DMS 273 treated with DMSO at 0.1 percent for 48 hours (cell line): ENCODE measurements at places on chromosomes 2 and 18.

DNA sequence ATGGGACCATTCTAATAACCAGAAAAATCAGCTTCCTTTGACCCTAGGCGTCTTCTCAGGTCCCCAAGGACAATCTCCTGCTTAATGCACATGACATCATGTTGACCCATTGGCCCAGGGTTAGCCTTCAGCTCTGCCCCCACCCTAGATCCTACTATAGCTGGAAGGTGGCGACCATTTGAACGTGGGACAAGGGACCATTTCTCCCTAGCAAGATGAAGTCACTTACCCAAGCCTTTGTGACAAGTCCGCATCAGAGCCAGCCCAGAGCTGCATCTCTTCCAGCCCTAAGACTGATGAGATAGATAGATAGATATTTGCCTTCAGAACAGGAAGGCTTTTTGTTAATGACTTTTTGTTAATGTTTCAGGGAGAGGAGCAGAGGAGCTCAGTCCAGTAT, 28.2 kb upstream of the TAF1B start:
- no peak for DNase-seq

DNA sequence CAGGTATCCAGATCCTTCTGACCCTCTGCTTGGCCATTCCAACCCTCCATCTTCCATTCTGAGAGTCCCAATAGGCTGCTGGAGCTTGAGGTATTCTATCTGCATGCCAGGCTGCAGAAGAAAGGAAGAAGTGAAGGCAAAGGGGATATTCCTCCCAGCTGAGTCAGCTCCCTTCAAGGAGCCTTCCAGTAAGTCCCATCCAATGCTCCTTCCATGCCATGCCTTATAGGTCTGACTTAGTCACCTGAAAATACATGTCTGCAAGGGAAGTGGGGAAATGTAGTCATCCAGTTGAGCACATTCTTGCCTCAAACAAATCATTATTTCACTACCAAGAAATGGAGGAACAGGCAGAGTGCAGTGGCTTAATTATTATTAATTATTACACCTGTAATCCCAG, 464.6 kb downstream of the CNTNAP5 start:
- no peak for DNase-seq

DNA sequence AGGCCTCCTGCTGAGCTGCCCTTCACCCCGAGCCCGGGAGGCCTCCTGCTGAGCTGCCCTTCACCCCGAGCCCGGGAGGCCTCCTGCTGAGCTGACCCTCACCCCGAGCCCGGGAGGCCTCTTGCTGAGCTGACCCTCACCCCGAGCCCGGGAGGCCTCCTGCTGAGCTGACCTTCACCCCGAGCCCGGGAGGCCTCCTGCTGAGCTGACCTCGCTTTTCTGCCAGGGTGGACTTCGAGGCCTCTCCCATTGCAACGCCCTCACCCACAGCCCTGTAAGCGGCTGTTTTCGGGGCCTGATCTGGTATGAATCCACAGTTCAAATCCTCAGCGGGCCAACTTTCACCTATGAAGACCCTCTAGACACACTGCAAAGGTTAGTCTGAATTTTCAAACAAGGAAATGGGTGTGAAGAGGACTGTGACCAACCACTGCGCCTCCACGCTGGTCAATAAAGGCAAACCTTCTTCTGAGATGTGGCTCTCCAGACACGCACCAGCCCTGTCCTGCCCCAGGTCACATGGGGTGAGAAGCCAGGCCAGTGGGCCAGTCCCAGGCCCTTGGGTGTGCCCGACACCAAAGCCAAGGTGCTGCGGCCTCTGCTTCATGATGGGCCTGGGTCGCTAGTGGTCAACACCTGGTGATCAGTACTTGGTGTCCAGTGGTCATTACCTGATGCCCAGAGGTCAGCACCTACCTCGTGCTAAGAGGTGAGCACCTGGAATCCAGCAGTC, 225.1 kb upstream of the SALL3 start:
- no peak for DNase-seq

- no peak for DNase-seq
These were observed 65.1 kb upstream of the TMEM17 start for GRCh38 chr2:62570861-62571698.

GRCh38 chr2:108621687-108622681, 87.7 kb downstream of the LIMS1 start:
- DNase-seq, result no peak

DNA sequence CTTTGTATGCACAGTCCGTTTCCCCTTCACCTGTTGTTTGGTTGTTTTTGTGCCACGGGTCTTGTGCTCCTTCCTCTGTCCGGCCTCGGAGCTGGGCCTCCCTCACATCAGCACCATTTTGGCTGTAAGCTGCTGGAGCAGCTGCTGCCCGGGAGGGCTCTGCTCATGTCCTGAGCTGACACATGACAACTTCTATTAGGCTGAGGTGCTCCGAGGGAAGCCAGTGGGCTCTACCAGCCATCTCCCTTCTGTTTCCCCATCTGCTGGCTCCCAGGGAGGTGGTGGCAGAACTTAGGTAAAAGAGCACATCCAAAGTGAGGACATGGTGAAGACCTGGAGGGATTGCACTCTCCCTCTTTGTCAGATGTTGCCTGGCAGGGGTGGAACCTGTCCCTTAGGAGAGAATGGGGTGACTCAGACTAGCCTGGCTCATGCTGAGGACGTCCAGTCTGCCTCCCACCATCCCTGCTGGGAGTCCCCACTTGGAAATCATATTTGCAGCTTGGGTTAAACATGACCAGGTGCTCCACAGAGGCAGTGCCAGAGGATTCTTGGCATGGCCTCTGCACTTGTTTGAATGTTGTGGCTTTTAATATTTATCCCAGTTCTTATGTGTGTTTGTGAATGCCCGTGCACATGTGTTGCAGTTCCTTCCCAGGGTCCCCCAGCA, 49.8 kb upstream of the TNP1 start:
- peak; percentile 83 for DNase-seq

DNA sequence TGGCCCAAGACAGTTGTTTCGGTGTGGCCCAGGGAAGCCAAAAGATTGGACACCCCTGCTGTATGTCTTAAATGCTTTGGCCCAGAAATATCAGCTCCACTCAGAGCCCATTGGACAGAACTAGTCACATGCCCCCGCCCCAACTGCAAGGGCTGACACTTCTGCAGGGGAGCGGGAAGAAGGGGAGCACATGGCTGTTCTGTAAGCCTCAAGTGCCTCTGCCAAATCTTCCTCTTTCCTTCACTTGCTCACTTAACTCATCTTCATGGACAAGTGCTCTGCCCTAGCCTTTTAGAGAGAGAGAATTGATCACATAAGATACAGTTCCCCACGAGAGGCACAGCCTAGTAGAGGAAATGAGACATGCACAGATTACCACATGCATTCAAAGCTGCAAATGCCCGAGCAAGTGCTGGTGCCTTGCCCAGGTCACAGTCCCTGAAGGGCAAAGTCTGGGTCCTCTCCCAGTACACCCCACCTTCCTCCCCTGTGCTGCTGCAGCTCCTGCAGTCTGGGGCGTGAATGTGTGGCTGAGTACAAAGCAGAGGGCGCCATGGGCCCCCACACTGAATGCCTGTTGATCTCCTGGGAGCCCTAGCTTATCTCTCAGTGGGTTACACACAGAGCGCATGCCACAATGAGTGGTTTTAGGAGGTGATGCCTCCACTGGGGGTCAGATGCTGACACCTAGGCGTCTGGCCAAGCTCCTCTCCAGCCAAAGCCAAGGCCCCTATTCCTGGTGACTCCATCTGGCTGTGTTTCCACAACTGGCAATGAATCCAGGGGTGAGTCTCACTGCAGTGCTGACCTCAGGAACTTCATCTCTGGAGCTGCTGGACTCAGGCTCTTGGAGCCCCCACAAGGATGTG, 135.3 kb downstream of the CTIF start:
- DNase-seq, result no peak

DNA sequence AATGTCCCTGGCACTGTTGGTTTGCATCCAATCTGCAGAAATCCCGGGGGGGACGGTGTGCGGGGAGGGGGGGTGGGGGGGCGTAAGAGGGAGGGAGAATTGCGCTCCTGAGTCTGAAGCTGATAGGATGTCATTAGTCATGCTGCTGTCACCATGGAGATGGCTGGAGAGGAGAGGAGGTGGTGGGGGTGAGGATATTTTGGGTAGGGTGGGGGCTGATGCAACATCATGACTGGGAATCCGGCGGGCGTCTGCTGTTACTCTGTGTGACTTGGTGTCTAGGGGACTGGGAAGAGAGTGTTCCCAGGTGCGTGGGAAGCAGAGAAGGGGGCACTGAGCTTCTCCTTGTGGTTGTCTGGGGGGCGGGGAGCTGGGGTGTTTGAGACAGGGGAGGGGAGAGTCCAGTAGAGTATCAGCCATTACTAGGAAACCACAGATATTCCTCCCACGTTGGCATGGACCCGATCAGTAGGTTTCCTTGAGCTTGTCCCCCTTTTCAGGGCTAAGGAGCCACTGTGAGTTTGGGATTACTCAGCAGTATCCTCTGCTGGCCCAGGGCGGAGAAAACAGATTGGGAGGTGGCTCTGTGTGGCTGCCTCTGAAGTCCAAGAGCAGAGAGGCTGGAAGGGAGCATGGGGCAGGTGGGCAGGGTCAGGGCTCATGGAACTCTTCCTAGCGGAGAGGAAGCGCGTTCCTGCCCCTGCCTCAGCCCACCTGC, 18.9 kb downstream of the TET3 start:
- peak; percentile 36 for DNase-seq

- no peak for DNase-seq
These were observed 135.1 kb downstream of the GFPT1 start for GRCh38 chr2:69251943-69252342.

- no peak for DNase-seq
These were observed 199.6 kb upstream of the TCF4 start for GRCh38 chr18:55787536-55788073.

DNA sequence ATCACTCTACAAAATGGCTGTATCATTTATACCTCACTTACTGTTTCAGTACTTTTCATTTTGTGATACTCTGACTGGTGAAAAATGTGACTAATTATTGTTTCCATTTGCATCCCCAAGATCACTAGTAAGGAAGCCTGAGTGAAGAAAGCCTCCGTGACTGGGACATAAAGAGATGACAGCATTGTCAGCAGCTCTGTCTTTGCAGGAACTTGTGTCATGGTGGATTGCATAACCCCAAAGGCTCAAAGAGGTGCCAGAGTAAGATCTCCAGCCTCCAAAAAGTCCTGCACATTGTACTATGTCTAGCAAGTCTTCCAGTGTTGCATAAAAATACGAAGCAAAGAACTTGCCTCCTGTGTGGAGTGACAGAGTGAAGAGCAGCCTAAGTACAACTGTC, 187.5 kb upstream of the CRIM1 start:
- DNase-seq, result no peak

DNA sequence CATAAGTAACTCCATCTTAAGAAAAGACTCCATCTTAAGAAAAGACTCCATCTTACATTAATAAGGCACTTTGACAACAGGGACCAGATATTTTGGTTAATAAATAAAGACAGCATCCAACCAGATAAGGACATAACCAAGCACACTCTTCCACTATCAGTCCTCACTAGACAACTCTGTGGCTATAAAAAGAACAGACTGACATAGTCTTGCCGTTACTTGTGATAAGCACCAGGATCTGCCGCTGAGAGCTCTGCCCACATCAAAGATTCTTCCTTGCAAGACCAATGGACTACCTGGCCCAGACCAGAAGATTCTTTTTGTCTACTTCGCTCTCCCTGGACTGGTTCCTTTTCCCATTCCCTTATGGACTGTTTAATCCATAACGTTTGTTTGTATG, 667.4 kb downstream of the NYAP2 start:
- DNase-seq, result no peak

- no peak for DNase-seq
These were observed 168.4 kb upstream of the PKDCC start for GRCh38 chr2:41879235-41879916.

DNA sequence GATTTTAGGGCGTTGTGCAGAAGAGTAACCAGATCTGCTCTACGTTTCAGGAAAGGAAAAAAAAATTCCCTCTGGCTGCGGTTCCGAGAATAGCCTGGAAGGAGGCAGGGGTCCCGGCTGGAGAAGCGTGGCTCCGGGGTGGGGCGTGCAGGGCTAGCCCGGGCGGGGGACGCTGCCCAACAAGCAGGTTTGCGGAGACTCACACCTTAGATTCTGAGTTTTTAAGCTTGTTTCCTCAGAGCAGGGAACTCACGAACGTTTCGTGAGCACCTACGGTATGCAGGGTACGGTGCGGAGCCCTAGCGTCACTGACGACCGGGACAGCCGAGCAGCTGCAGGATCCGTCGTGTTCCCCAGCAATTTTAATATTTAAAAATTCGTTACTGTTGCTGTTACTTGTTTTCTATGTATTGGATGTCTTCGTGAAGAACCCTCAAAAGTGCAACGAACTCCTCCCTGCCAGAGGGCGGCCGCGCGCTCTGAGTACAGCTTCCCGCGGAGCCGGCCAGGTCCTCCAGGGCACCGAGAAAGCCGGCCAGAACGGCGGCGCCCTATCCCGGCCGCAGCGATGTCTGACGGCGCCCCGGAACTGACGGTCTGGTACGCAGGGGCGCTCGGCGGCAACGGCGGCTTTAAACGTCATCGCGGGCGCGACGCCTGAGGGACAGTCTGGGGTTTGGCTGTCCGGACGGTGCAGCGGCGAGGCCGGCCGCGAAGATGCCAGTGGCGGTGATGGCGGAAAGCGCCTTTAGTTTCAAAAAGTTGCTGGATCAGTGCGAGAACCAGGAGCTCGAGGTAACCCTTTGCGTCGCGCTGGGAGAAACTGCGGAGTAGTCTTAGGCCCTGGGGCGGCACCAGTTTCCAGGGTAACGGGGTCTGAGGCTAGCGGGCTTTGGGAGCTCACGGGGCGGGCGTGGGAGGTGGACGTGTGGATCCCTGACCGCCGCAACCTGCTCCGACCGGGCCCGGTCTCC, at the start of gene COPS8:
TSS of gene COPS8 (plus strand) at position 642 of the 974 bp plus-strand sequence. CDS start at position 718, 76 bp downstream.
- DNase-seq, result peak; percentile 74

DNA sequence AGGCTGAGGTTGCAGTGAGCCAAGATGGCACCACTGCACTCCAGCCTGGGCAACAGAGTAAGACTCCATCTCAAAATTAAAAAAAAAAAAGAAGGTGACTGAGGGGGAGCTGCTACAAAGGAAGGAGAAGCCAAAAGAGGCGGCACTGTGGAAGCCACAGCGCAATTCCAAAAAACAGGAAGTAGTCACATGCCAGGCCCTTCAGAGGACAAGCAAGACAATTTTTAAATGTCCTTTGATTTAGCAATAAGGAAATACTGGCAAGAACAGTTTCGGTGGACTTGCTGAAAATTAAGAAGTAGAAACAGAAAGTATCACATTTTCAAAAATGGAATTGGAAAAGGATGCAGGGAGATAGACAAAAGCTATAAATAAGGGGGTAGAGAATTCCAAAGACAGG, 122.8 kb downstream of the OSBPL1A start:
- no peak for DNase-seq

- DNase-seq, result no peak
These were observed 15.9 kb downstream of the CAPG start for GRCh38 chr2:85394261-85394681.

GRCh38 chr2:157822993-157823392, 53.1 kb downstream of the ACVR1 start:
- no peak for DNase-seq

DNA sequence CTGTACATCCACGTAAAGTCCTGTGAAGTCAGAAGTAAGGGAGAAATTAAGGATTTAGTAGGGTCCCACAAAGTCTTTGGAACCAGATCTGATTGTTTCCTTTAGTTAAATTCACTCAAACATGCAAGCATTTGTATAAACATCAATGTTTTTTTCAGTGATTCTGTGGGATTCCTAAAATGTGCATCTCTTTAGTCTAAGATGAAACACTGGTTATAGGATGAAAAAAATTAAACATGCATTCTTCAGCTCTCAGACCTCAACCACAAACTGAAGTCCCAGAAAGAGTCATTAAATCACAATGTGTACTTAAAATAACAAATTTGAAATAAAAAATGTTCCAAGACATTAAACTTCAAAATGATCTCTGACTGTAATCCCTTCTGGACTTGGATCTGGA, 76.5 kb upstream of the APCDD1 start:
- DNase-seq, result no peak

- no peak for DNase-seq
These were observed 362.2 kb downstream of the RAD51AP2 start for GRCh38 chr2:17156086-17156485.

GRCh38 chr2:35462226-35462998, 893.2 kb upstream of the CRIM1 start:
- DNase-seq, result no peak
